ENCODE measurements at places on chromosomes 5 and 9. TPM values are rescaled to one million over a fixed set of nuclear protein-coding genes. Genes with fewer than 3 reads are reported as not detected.
A peak's percentile ranks its signal among the peaks of the same experiment; 100 is the strongest.

SH3TC2 gene
- not detected for total RNA-seq

REEP2 gene
- 6.1 TPM for total RNA-seq

RNF44 gene
- 61.9 TPM for total RNA-seq

KCTD16 gene
- total RNA-seq = 0.24 TPM

C9orf40 gene
- 17.6 TPM for total RNA-seq

FOXI1 gene
- not detected for total RNA-seq

GRXCR2 gene
- total RNA-seq = not detected

ANKRD31 gene
- 0.29 TPM for total RNA-seq

ANKRD18B gene
- total RNA-seq = 0.31 TPM

OR1J2 gene
- total RNA-seq = not detected

CD14 gene
- 0.62 TPM for total RNA-seq

- DNase-seq = no peak
Observed at GRCh38 chr5:32506799-32507198, 62.3 kb upstream of the ZFR start.

- no peak for DNase-seq
Observed at GRCh38 chr5:57537811-57538210, 55.2 kb upstream of the ACTBL2 start.

GRCh38 chr5:81506900-81507588 lies 113.1 kb upstream of the ACOT12 start:
- peak; percentile 46 for DNase-seq

- DNase-seq = no peak
Observed at GRCh38 chr5:137837491-137838394, 29.9 kb upstream of the MYOT start.

GRCh38 chr5:16935231-16936149 lies 598 bp downstream of the MYO10 start:
- peak; percentile 43 for DNase-seq

DNA sequence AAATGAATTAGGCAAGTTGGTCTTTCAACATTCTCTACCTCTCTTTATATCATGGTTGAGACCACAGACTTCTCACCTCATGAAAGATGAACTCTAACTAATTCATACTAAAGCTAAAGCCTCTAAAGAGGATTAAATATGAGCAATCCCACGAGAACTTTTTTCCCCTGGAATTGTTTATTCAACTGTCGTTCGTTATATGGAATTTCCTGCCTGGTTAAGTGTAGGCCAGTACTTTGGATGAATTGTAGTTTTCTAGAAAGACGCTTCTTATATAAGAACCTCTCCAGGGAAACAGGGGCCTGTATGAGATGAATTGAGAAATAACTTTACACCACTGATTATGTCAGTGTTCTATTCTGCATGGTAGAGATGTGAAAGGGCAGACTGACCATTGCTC lies 42.9 kb downstream of the PDCD1LG2 start:
- no peak for DNase-seq

DNA sequence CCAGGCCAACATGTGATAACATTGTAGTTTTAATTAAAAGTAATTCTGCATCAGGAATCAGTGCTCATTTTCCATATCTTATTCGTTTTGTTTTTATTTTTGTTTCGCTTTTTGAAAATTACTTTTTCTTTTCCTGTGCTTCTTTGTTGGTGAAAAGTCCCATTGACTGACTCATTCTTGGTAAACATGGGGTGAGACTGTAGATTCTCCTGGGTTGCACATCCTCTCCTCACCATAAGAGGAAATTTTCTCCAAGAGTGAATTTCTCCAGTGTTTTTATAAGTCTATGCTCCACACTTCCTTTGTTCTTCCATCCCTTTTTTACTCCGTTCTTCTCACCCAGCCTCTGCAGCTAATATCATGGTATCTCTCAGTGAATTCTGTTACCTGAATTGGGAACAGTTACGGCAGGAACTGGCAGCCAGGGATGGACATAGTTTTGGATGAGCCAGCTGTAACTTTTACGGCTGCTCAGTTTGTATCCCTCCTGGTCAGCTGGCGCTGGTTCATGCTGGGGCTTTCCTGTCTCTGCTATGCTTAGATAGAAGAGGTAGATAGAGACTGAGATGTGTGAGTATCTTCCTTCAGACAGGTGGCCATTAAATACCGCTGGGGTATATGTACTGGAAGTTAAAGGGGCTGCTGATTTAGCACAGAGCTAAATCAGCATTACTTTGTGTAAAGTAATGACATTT lies 80.0 kb downstream of the MAN2A1 start:
- DNase-seq = no peak

DNA sequence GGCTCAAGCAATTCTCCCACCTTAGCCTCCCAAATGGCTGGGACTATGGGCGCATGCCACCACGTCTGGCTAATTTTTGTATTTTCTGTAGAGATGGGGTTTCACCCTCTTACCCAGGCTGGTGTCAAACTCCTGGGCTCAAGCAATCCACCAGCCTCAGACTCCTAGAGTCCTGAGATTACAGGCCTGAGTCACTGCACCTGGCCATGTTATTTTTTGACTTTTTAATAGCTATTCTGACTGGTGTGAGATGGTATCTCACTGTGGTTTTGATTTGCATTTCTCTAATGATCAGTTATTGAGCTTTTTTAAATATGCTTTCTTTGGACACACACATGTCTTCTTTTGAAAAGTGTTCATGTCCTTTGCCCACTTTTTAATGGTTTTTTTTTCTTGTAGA lies 38.2 kb downstream of the FBXW2 start:
- DNase-seq = no peak

- no peak for DNase-seq
Observed at GRCh38 chr9:88013035-88013434, 38.7 kb upstream of the CDK20 start.

DNA sequence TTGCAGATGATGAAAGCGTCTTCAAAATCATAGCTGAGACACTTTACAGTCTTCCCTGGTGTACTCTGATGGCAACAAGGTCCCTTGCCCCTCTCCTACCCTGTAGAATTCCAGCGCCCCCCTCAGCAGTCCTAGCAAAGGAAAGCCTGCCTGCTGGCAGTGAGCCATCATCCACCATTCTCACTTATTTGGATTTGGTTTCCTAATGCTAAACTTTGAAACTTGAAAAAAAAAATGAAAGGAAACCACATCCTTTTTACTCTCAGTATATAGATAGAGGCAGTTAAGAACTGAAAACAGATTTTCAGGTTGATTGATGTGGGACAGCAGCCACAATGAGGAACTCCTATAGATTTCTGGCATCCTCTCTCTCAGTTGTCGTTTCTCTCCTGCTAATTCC lies at the start of gene GZMA:
Gene GZMA, plus strand, starts transcription at position 299 of the 400 bp plus-strand sequence. Its CDS starts 37 bp downstream, at position 336.
- DNase-seq = peak; percentile 39

GRCh38 chr5:31033295-31033694 lies 160.2 kb upstream of the CDH6 start:
- DNase-seq = no peak

DNA sequence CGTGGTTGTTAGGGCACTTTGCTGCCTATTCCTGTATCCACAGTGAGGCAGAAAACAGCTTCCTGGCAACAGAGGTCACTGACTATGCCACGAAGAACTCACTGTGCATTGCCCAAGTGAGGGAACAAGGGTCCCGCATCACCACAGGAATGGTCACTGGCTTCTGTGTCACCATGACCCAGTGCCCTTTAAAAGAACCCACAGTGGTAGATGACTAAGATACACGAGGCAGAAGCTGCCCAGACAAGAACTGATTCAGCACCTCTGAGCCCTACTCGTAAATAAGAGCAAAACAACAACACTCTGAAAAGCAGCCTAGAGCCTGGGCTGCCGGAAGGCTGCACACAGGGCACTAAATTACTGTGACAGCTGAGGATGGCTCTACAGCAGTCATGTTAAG lies 236.6 kb upstream of the RASEF start:
- no peak for DNase-seq

GRCh38 chr9:15280647-15281046 lies 26.4 kb downstream of the TTC39B start:
- no peak for DNase-seq

DNA sequence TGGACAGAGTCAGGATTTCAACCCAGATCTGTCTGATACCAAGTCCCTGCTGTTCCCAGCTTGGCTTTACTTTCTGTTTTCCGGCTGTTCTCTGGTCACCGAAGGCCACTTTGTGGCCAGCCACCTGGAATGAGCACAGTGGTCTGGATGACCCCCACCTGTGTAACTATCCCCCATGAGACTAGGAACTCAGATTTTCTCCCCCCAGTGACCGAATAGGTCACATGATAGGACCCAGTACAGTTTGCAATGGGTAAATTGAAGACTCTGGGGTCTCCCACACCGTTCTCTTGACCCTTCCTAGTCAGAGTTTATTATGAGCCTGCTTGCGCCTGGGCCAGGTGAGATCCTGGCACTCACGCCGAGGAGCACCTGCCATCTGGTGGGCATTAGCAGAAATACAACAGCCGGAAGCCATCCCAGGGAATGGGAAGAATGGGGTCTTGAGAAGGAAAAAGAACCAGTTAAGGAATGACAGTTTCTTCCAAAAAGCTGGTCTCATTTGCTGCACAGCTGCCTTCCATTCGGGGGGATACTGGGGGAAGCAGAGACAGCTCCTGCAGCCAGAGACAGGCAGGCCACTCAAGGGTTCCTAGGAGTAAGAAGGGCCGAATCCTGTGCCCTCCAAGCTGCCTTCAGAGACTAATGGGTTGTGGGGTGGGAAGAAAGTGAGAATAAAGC lies 7.1 kb downstream of the PHYHD1 start:
- DNase-seq = peak; percentile 65

DNA sequence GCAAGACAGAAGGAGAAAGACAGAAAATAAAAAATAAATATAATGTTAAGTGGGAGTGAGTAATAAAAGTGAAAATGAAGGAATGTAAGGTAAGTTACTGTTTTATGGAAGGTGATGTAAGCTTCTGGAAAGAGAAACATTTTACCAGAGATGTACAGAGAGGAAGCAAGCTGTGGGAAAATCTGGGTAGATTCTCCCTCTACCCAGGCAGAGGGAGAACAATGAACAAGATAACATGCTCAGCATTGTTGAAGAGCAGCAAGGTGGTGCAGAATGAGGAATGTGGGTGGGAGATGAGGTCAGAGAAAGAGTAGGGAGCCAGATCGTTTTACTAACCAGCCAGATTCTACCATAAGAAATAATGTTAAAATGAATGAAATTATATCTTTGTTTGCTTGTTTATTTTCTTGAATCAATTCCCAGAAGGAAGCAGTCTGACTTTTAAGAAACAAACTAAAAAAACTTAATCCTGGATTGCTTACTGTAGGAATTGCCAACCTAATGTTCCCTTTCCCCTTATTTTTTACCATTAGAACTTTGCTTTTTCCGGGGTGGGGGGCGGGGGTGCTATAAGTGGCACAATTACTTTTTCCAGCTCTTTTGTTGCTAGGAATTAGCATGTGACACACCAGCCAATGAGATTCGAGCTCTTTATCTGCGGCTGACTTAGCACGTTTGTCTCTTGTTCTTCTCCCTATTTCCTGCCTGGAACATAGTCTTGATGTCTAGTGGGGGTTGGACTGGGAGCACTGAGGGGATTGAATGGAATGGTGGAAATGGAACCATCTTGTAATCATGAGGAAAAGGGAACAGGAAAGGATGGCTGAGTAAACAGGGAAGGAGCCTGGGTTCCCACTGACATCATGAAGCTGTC lies 356.7 kb downstream of the TMEM167A start:
- DNase-seq = no peak

DNA sequence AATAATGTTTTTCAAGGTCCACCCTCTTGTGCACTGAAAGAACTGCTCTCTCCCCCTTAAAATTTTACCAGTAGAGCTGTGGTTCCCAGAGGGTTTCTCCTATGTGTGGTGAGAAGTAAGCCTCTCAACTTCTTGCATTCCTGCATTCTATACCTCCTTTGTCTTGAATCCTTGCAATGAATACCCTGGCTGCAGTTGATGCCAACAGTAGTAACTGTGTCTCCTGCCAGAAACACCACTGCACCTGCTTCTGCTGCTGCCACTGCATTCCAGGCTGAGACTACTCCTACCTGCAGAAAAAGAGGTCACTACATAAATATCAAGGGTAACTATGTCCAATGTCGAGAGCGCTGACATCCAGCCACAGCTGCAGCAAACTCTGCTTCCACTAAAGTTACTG lies 203.7 kb downstream of the TMEM167A start:
- no peak for DNase-seq

DNA sequence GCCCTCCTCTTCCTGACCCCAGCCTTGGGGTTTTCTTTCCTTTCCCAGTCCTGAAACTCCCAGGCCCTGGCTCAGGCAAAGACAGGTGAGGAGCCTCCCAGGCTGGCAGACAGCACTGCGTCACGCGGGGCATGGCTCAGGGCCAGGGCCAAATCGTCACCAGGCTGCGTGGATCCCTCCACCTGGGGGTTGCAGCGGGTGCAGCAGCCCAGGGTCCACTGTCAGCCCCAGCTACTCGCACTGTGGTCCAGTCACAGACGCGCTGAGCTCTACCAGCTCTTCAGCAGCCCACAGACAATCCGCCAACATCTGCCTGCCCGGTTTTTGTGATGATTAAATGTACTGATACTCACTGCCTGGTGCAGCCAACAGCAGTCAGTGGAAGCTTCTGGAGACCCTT lies 12.1 kb downstream of the FAM78A start:
- DNase-seq = peak; percentile 50

DNA sequence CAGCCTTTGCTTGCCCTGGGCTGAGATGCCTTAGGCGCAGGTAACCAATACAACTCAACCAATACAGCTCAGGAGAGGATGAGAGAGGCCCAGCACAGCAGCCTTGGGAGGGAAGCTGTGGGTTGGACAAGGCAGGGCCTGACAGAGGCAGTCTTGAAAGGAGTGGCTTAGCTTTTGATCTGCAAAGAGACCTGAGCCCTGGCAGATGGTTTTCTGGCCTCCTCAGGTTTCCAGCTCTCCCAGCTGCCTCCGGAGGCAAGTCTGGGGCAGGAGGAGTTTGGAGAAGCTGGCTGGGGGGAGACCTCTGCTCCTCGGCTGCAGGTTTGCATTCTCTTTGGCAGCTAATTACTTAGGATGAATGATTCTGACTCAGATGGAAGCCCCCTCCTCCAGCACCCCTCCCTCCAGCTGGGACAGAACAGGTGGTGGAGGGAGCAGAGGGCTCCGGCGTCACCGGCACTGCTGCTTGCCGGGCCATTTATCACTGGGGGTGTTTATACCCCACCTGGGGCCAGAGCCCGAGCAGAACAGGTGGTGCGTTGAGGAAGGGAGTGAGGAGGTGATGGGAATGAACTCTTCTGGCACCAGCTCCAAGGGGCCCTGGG lies 50.8 kb downstream of the TSPAN17 start:
- no peak for DNase-seq

GRCh38 chr9:132997591-132997990 lies 19.1 kb downstream of the GFI1B start:
- no peak for DNase-seq

DNA sequence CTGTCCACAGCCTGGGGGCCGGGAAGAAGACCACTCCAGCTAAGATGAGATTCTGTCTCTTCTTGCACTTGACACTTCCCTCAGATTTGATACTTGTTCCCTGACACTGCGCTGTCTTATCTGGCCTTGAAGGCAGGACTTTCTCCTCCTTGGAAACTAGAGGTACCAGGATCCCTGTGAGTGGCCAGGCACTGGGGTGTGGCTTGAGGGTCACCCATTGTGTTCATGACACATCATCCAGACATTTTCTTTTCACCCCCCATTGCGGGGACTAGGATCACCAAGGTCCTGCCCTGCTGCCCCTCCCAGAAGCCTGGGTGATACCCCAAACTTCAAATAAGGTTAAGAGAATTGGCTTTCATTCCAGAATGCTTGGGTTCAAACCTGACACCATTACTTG lies 103.3 kb downstream of the NDFIP1 start:
- no peak for DNase-seq

GRCh38 chr5:53815471-53815870 lies 255.0 kb downstream of the NDUFS4 start:
- DNase-seq = no peak

Data from activated CD4-positive, alpha-beta memory T cell treated with anti-CD3 and anti-CD28 coated beads for 36 hours (primary cell).